ENCODE measurements at places on chromosomes 11 and 22.

DNA sequence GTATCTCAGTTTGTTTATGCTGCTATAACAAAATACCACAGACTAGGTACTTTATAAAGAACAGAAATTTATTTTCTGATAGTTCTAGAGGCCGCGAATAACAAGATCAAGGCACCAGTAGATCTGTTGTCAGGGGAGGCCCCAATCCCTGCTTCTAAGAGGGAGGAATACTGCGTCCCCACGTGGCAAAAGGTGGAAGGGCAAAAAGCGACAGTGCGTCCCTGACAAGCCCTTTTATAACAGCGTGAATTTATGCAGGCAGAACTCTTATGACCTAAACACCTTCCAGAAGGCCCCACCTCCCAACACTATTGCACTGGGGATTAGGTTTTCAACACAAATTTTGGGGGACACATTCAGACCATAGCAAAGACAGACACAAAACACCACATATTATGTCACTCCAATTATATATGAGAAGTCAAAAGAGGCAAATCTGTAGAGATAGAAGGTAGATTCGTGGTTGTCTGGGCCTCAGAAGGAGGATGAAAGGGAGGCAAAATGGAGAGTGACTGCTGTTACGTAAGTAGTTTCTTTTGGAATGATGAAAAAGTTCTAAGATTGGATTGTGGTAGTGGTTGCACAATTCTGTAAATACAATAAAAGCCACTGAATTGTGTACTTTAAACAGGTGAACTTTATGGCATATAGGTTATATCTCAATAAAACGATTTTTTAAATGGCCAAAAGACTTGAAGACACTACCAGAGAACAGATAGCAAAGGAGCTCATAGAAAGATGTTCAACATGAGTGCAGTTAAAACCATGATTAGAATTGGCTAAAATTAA is 30.1 kb upstream of the TNRC6B start:
- no peak for DNase-seq

DNA sequence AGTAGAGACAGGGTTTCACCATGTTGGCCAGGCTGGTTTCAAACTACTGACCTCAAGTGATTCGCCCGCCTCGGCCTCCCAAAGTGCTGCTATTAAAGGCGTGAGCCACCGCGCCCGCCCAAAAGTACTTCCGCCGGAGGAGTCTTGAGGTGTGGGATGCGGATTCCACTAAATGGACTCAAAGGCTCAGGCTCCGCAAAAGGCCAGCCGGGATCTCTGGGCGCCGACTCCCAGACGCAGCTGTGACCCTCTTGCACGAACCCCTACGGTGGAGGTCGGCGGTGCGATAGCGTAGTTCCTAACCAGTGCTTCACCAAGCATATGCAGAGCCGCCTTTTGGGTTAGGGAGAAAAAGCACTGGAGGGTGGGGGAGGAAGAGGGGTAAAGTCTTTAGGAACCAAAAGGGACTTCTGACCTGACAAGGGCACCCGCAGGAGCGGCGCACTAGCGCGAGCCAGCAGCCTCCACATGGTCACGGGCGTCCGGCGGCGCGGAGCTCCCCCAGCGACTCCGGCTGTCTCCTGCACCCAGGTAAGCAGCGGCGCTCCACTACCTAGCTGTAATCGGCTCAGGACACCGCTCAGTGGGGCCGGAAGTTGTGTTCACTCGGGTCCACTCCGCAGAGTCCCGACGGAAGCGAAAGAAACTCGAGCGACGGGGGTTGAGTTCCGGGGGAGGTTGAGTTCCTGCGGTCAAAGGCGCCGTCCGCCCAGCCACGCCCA is at the start of gene MRPL16:
Gene MRPL16 (minus strand): TSS at position 590 of the 722 bp plus-strand sequence. CDS start 120 bp downstream, at position 470.
- no peak for DNase-seq

GRCh38 chr11:134150195-134150903 is 73.4 kb downstream of the NCAPD3 start:
- DNase-seq = no peak

GRCh38 chr11:122159173-122159721 is 43.2 kb upstream of the BLID start:
- DNase-seq = no peak

- no peak for DNase-seq
Observed at GRCh38 chr22:50437511-50438304, 37.1 kb downstream of the SBF1 start.

DNA sequence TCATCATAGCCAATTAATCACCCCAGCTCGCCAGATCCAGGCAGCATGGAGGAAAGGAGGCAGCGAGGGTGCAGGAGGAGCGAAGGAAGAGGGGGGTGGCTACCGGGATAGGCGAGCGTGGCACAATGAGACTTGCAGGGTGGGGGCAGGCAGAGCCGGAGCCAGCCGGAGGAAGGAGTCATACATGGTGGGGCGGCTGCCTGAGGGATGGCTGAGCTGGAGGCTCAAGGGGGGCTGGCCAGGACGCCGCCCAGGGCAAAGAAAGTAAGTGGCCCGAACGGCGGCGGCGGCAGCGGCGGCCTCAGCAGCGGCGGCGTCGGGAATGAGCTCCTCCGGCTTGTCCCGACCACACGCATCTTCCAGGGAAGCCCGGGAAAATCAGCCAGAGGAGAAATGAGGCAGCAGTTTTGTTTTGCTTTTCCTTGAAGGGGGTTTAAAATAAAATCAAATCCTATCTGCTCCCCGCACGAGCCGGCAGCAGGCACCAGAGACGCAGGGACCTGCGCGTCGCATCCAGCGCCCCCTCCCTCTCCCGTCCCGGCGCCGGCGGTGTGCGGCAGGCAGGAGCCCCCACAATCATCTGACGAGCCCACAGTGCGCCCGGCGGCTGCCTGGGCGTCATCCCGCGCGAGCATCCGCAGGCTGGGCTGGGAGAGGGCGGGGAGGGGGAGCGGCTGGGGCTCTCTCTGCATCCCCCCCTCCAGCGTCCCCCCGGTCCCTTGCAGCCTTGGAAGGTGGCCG is 263.6 kb downstream of the CTTN start:
- no peak for DNase-seq

DNA sequence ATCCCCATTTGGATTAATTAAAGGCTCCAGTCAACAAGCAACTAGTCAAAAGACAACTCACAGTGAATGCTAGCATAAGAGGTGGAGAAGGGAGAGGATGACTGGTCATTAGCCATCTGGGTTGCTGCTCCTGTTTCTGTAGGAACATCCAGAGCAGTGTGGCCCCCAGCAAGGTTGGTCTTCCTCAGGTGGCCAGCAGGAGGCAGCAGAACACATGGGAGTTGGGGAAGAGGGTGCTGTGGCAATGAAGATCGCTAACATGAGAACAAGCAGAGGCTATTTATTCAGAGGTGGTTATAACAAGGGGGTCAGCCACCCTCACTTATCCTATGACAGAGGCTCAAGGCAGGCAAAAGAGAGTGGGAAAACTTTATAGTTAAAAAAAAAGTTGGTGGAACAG is 21.3 kb downstream of the IZUMO1R start:
- no peak for DNase-seq

DNA sequence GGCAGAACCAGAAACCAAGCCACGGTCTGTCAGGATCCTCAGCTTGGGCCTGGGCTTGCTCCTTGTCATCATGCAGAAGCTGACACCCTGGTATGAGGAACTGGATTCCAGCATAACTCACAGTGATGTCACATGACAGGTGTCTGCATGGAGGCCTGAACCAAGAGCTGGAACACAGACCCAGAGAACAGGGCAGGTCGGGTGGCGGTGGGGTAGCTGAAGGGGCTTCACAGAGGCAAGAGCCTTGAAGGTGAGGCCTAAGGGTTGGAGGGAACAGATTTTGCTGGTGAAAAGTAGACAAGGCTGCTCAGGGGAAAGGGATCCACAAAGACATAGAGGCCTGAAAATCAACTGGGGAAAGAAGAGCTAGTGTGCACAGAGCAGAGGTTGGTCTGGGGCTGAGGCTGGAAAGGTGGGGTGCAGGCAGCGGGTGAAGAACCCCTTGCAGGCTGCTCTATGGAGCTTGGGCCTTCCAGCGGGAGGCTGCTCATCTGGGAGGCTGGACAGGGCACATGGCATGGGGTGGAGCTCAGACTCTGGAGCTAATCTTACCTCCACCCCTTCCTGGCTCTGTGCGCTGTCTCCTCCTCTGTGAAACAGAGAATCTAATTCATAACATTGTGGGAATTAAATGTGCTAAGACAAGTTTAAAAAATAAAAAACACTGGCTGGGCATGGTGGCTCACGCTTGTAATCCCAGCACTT is 18.4 kb upstream of the RPS3 start:
- DNase-seq = no peak

DNA sequence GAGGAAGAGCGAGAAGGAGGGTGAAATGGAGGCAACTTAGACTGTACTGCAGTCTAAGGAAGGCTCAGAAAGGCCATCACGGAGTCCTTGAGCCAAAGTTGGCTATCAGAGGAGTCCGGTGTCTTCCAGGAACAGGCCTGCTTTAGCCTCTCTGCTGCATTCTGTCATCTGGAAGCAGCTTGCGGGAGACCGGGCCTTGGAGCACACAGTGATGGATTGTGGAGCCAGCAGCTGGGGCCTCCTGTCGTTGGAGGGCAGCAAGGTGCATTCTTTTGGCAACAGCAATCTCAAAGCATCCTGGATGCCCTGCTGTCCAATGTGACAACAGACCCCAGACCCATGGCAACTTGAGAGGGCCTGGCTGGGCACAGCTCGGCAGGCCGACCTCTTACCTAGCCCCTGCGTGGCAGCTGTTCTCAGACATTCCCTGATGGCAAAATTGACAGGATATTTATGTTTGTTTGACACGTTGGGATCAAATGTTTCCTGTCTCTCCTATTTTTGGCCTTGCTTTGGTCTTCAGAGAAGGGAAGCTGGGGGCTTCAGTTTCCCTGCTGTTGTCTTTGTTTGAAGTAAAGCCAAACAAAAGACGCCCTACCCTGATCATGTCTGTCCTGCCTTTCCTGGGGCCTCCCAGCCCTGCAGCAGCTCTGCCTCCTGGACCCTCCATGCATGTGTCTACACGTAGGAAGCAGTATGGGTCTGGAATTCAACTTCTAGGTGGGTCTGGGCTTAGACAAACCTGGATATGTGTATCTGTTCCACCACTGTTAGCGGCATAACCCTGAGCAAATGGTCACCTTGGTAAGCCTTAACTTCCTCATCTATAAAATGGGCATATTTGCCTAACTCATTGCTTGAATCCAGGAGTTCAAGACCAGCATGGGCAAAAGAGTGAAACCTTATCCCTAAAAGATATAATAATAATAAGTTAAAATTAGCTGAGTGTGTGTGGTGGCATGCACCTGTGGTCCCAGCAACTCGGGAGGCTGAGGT is 43.9 kb upstream of the LMO2 start:
- no peak for DNase-seq

GRCh38 chr22:43592476-43592875 is 180.7 kb downstream of the MPPED1 start:
- DNase-seq = no peak

DNA sequence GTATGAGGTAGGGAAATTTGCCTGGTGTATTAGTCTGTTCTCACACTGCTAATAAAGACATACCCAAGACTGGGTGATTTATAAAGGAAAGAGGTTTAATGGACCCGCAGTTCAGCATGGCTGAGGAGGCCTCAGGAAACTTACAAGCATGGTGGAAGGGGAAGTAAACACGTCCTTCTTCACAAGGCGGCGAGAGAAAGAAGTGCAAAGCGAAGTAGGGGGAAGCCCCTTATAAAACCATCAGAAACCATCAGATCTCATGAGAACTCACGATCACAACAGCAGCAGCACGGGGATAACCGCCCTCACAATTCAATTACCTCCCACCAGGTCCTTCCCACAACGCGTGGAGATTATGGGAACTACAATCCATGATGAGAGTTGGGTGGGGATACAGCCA is 12.0 kb upstream of the RFPL2 start:
- no peak for DNase-seq

- no peak for DNase-seq
Observed at GRCh38 chr11:3949125-3949524, 93.7 kb downstream of the STIM1 start.

GRCh38 chr22:19970479-19971275 is 29.1 kb upstream of the TXNRD2 start:
- DNase-seq = no peak

GRCh38 chr22:35480627-35481550 is 59.7 kb upstream of the RASD2 start:
- no peak for DNase-seq

DNA sequence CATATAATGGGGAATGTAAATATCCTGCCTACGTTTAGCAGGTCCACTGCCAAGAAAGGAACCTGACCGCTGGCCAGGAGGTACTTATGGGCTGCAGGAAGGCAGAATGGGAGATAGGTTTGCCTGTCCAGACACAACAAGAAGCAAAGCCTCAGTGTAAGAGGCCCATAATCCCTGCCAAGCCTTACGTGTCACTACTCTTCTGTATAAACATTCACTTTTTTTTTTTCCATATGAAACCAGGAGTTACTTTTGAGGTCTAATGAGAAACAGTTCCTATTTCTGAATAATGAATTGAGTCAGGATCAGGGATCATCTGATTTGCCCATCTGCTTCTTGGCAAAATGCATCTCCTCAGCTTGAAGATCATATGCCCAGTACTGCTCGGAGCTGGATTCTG is 230.2 kb downstream of the NTM start:
- no peak for DNase-seq

DNA sequence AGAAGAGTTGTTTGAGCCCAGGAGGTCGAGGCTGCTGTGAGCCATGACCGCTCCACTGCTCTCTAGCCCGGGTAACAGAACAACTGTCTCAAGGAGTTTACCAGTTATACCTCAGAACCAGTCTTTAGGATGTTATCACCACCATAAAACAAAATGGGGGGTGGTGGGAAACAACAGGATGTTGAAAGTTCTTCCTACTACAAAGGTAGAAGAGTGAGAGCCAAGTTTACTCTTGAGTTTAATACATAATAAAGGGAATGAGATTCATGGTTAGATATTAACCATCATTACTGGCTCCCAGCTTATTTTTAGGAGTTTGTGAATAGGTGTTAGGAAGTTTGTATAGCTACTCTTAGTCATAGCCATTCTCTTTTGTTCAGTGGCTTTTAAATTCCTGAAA is 78.8 kb upstream of the HORMAD2 start:
- no peak for DNase-seq

DNA sequence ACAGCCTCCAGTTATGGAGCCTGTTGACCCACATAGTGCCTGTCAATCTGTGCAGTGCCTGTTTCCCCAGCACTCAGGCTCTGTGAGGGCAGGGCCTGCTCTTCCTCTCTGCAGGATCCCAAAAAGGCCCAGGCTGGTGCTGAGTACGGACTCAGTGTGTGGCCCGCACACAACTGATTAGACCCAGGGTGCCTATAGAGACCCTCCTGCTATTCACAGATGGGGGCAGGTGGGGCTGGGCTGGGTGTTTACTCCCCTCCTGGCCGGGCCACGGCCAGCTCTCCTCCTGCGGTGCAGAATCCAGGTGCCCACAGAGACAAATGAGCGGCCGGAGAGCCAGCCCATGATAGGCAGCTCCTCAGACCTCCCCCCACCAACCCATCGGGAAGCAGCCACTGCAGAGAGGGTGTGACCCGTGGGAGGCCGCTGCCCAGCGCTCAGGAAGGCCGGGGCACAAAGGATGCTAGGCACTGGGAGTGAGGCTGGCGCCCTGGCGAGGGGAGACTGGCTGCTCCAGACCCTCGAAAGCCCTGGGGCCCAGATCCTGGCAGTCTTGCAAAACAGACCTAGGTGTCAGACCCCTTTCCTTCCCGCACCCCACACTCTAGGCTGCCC is 239.0 kb downstream of the CTTN start:
- DNase-seq = no peak

- no peak for DNase-seq
Observed at GRCh38 chr11:1073261-1073724, 1.4 kb upstream of the MUC2 start.

- DNase-seq = no peak
Observed at GRCh38 chr22:38864361-38865191, 7.4 kb downstream of the CBX6 start.
